ENCODE measurements at places on chromosomes 12 and 14.

DNA sequence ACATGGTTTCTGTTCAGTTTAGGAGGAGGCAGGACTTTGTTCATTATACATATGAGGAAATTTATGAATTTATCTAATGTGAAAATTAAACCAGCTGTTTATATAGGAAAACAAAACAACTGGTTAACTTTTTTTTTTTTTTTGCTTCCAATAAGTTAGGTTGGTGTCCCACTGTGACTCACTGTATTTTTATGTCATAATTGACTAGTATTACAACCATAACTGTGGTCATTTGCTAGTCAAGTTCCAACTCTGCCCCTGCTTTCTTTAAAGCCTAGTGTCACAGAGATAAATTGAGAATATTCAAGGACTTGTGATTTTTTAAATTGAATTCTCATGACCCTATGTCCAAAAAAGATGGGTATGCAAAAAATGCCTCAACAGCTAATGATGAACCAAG, 227.7 kb downstream of the BCAT1 start:
- no peak for DNase-seq

DNA sequence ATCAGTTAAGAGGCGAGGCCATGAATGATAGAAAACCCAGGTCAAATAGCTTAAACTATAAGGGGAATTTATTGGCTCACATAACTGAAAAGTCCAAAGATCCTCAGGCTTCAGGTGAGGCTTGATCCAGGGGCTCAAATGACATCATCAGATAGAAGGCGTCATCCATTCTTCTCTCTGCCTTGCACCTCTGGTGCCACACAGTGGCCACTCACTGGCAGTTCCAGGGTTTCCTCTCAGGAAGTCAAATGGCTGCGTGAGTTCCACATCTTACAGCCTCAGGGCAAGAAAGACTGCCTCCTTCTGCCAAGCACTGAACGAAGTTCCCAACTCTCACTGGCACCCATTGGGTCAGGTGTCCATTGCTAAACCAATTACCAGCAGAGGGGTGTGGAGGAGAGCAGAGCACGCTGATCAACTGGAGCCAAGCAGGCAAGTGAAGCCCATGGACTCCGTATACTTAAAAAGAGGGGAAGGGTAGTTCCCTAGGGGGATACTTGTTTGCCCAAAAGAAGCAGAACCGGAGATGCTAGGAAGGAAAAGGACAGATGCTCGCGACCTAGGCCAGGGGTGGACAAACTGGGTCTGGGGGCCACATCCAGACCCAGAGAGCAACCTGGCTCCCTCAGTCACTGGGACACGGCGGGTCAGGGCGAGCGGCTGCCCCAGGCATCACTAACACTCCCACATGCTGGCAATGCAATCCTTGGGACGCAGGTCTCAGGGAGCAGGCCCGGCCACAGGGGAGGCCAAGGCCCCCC, 69.3 kb downstream of the SERPINA3 start:
- DNase-seq: no peak

DNA sequence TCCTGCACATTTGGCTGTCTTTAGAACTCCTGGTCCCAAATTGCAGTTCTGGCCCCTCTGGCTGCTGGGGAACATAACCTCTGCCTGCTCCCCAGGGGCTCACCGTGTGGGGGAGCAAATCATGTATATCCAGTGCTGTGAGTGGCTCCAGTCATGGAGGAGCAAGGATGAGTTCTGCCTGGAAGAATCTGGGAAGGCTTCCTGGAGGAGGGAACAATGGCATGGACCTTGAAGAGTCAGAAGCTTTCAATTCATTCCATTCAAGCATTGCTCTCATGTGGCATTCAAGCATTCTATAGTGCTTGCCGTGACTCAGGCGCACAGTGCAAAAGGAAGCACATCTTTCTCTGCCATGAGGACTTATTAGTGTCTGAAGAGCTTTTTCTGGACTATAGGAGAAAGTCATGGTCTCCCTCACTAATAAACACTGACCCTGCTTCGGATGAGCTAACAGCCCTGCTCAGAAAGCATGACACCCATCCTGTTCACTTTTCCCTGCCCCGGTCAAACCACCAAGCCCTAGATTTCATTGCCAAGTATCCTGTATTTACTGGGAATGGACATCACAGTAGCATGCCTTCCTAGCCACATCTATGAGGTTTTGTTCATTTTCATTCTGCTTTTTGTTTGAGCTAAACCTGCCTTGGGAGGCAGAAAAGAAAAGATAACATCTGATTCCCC, 3.5 kb downstream of the IFI27 start:
- DNase-seq: no peak

DNA sequence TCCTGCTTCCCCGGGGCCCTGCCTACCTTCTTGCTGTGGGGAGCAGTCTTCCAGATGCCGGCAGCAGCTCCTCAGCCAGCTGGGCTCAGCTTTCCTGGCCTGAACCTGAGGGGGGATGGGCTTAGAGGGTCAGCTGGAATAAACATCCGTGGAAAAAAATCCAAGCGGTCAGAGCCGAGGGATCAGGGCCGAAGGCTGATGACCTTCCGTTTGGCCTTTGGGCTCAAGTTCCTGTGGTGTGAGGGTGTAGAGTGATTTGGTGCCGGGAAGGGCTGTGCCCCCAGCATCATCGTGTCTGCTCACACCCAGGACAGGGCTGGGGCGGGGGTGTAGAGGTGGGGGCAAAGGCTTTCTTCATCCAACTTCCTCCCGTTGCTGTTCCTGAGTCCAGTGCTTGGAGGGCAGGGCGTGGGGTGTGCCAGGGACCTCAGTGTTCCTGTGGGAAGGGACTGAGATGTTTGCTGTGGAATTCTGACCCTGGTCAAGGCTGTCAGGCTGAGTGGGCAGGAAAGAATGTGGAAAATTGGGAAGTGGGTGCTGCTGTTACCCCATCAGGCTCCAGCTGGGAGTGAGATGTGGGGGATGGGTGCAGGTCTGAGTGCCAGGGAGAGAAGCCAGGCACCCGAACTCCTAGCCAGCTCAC, 2.6 kb downstream of the SMIM41 start:
- no peak for DNase-seq

DNA sequence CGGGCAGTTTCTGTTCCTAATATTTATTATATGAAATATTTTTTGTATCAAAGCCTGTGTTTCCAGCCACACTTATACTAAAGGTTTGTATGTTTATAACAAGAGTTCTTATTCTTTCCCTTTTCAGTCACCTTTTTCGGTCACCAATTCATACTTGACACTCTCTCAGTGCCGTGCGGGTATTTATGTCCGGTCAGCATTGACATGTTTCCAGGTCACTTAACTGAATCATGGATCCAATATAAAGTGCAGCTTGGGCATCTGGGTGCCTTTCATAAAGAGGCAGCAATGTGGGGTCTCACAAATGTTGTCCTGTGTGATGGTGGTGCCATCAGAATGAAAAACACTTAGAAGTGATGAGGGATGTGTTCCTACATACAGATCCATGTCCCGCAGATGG, 141.3 kb downstream of the ERC1 start:
- DNase-seq: no peak

All from activated T-helper 1 cell treated with anti-CD3 and anti-CD28 coated beads, Interleukin-2, amount 50 U/mL, for 16 hours (primary cell).